ENCODE measurements at places on chromosomes 13 and 19. TPM values are rescaled to one million over a fixed set of nuclear protein-coding genes. Genes with fewer than 3 reads are reported as not detected.

Gene ZNF426
- 13.3 TPM for total RNA-seq

Gene EXOC3L2
- under 0.01 TPM for total RNA-seq

Gene PTH2
- not detected for total RNA-seq

Gene TMEM150B
- not detected for total RNA-seq

Gene NXNL1
- total RNA-seq, result not detected

Gene KLHL26
- 8.6 TPM for total RNA-seq

Gene TRAPPC5
- total RNA-seq, result 12.3 TPM

Gene VWA8
- 19.7 TPM for total RNA-seq

Gene CXCL17
- not detected for total RNA-seq

Gene CYP4F22
- total RNA-seq, result 0.25 TPM

Gene FFAR3
- under 0.01 TPM for total RNA-seq

Gene ZMYM5
- total RNA-seq, result 20.9 TPM

Gene ELAVL1
- 18.7 TPM for total RNA-seq

Gene RYR1
- total RNA-seq, result 2.2 TPM

Gene CGB1
- not detected for total RNA-seq

Gene NCAN
- 238 TPM for total RNA-seq

All from temporal lobe (tissue), 4 donors.